ENCODE measurements at places on chromosomes 4 and X.

- no peak for DNase-seq
These were observed 93.2 kb upstream of the DIAPH2 start for GRCh38 chrX:96591421-96591820.

DNA sequence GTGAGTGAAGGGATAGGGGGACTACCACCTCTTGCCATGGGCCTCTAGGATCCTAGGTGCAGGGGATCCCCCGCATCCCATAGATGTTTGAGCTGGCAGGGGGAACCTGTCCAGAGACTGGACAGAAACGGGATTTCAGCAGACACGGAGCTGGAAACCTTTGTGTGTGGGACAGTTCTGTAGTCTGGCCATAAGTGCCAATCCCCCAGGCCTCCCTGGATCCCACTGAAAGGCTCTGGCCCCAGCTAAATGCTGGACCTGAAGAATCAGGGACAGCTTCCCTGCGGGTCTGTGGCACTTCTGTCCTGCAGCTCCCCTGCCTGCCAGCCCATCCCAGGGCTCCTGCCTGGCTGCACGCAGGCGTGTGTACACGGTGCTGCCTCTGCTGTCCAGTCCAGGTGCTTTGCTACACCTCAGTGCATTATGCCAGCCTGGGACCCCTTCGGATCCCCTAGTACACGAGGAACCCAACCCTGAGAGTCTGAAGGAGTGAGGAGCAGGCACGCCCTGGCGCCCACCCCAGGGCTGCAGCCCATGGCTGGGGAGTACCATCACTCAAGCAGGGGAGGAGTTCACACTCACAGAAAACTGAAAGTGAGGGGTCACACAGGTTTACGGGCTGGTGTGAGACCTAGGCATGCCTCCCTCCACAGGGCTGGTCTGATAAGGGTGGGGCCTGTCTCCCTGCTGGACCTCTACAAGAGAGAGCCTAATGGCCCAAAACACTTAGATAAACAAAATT lies 703.0 kb downstream of the ARAP2 start:
- no peak for DNase-seq

DNA sequence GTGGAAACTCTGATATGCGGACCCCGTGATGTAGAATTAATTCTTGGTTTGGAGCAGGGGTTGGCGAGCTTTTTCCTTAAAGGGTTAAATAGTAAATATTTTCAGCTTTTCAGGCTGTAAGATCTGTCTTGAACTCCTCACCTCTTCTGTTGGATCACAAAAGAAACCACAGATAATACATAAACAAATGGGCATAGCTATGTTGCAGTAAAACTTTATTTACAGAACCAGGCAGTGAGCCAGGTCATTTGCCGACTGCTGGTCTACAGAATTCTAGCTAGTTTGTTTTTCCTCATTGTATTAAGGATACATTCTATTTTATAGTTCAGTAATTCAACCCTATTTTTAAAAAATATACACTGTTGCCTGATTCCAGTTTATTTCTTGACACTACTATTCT lies 116.6 kb downstream of the PAPSS1 start:
- no peak for DNase-seq

- DNase-seq: no peak
These were observed 122.5 kb downstream of the FHDC1 start for GRCh38 chr4:153058671-153059060.

- no peak for DNase-seq
These were observed 303.5 kb downstream of the BMPR1B start for GRCh38 chr4:95061220-95061619.

DNA sequence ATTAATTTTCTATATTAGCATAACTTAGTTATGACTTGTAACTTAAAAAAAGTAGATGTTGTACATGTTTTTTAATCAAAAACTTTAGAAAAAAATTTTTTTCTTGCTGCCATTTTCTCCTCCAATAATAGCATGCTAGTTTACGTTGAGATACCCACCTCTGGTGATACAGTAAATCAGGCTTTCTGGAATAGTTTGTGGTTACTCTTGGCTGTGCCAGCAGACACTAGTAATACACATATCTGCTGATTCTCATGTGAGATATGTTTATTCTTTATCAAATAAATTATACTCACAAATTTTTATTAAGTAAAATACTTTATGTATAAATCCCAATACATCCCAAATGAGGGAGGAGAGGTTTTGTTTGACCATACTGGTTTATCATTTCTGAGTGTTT lies 117.3 kb downstream of the KLHL8 start:
- no peak for DNase-seq

- peak; percentile 74 for DNase-seq
These were observed 1.1 kb upstream of the MFAP3L start for GRCh38 chr4:170027181-170027829.

DNA sequence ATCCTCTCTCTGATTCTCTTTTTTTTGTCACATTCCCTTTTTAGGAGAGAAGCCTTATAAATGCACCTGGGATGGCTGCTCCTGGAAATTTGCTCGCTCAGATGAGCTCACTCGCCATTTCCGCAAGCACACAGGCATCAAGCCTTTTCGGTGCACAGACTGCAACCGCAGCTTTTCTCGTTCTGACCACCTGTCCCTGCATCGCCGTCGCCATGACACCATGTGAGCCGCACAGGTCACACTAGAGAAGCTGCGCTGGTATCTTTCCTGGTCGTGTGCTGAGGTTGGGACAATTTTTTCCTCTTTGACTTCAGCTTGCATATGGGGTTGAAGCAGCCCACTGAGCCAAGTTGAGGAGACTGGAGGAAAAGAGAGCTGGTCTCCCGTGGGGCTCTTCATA lies 52.1 kb downstream of the KLF8 start:
- DNase-seq: no peak

DNA sequence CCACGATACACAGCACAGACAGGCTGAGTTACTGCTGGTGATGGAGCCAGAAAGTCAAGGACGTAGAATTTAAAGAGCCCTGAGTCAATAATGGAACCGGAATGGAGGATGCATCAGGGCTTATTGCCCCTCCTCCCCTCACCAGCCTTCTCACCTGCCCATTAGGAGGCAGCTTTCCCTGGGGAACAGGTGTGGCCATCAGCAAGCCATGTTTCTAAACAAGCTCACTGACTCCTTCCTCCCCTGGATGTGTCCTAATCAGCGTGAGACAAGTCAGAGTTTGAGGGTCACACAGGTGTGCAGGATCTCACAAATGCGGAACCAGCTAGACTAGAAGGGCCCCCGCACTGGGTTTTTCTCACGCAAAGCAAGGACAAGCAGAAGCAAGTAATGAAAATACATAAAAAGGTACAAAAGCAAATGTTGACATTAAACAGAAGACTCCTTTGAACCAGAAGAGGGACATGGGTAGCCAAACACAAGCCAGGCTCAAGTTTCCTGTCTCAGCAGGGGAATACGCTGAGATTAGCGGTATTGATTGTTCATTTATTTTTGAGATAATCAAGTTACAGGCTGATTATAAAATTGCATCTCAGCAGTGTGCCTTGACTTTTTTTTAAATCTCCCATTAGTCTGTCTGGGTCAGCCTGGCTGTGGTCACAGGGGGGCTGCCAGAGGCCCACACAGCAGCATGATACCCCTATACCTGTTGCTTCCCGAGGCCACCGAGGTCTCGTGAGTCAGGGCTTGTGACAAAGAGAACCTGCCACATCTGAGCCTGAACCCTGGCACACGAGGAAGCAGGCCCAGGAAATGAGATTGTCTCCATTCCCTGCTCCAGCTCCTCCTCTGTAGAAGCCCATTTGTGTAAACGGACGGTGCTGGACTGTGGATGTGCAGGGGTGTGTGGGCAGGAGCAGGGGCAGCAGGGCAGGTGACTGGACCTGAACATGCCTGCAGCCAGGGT lies 37.4 kb downstream of the CCKAR start:
- no peak for DNase-seq

DNA sequence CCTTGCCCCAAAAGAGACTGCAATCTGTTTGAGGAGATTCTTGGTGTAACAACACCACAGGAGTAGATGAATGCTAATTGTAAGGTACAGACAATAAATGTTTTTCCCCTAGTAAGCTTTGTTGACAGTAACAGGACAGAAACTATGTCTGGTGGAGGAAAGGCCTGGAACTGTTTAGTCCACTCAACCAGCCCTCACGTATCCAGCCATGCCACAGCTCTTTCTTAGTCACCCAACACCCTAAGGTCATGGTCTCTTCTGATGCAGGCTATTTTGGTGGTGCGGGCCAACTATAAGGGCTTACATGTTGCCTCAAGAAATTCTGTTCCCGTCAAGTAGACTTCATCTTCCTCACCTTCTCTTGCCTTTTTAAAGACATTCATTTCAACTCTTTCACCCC lies 75.9 kb upstream of the GAB1 start:
- DNase-seq: no peak

GRCh38 chrX:50333308-50333707 lies 128.7 kb downstream of the CCNB3 start:
- no peak for DNase-seq

GRCh38 chr4:112840061-112840460 lies 203.1 kb downstream of the LARP7 start:
- DNase-seq: no peak

DNA sequence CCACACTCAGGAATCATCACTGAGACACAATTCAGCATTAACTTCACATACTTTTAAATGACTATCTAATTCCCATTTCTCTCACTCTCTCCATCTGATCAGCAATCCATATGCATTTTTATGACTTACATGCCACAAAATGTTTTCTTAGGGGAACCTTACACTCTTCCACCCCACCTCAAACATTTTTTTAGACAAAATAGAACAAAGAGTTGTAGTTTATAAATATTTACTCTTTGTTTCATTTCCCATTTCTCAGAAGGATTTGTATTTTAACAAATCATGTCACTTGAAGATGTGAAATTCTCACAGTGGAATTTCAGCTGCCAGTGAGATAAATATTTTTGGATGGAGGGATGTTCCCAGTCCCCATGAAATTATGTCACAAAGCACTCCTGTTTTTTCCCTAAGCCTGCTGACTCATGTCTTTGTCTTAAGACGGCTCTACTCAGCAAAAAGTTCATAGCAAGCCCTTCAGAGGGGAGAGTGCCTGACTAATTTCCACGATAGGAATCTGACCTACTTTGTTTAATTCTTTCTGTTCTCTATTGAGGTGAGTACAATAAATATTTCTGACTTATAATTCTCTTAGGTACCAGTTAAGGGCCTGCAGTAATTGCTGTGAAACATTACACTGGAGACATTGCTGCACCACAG lies 257.7 kb downstream of the THOC2 start:
- DNase-seq: no peak

DNA sequence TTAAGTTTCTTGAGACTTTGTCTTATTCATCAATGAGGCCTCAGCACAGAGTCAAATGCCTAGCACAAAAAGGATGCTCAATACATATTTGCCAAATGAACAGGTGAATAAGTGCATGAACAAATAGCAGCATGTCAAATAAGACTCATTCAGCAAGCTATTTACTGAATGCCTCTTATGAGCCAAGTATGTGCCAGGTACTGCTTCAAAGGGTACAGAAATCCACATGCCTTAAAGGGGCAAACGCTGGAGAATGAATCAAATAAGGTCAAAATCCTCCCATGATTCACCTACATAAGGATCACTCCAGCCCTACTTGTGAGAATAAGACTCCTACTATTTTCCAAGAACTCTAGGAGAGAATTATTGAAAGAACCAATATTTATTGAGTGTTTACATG lies 260.2 kb upstream of the CPEB2 start:
- DNase-seq: no peak

DNA sequence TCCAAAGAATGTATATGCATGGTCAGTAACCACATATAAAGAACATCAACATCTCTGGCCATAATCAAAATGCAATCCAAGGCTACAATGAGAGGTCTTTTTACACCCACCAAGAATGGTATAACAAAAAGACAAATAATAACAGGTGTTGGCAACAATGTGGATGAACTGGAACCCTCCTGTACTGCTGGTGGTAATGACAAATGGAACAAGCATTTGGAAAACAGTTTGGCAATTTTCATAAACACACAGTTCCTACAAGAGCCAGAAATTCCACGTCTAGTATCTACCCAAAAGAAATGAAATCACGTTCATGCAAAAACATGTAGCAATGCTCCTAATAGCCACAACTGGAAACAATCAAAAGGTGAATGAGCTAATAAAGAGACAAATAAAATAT lies 11.7 kb downstream of the UGT2B4 start:
- DNase-seq: no peak

DNA sequence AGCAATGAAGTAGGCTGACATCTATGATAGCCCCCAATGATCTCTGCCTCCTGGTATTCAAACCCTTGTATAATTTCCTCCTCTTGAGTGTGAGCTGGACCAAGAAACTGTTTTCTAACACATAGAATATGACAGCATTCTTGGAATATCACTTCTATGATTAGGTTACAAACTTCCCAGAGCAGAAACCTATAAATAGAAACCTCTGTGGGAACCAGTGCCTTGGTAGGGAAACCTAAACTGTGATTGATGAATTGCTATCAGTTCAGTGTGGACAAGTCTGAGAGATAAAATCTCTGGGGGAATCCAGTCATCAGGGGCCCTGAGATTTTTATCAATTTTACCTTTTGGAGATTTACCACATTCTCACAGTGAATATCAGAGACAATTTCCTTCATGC lies 756.5 kb upstream of the AGA start:
- DNase-seq: no peak

GRCh38 chrX:31287861-31288260 lies 216.0 kb upstream of the FTHL17 start:
- no peak for DNase-seq

DNA sequence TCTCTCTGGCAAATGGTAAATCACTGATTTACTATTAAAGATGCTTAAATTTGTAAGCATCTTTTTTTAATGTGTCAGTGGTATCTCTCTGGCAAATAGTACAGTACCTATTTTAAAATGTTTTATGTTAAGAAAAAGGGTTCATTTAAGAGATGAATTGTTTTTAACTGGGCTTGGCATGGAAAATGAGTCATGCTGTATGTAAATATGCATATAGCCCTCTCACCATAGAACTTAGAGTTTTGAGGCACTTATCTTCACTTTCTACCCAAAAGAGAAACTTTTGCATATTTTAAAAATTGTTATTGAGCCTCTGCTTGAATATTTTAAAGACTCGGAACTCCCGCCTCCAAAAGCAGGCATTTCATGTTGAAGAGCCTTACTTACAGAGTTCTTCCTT lies 37.9 kb downstream of the KLHL34 start:
- no peak for DNase-seq

GRCh38 chr4:56879996-56880395 lies 27.7 kb upstream of the REST start:
- DNase-seq: no peak

- no peak for DNase-seq
These were observed 151.6 kb downstream of the GRIA2 start for GRCh38 chr4:157372154-157372553.

- DNase-seq: no peak
These were observed 302.4 kb downstream of the FAM47B start for GRCh38 chrX:35244796-35245508.

- DNase-seq: no peak
These were observed 48.4 kb upstream of the RPS6KA3 start for GRCh38 chrX:20315140-20315539.

DNA sequence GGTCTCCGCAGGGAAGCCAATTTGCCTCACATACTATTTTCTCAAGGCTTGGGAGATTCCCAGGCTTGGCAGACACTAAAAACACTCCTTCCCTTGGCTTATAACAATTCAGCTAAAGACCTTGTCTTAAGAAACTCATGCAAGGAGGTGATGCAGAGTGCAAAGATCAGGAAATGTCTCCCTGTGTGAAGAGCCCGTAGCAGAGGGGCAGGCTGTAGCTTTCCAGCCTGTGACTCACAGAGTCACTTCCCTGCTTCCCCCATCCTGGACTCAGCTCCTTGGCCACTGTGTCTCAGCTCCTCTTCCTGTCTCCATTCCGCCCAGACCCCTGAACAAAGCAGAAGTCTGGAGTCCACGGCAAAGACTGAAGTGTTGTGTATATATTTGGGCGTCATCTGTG lies 56.1 kb downstream of the KDR start:
- DNase-seq: no peak

Measured in stimulated activated CD8-positive, alpha-beta memory T cell treated with anti-CD3 and anti-CD28 coated beads, Interleukin-15, amount 100 ng/mL, for 48 hours (primary cell).